ENCODE measurements at places on chromosomes 7 and 10. TPM values are rescaled to one million over a fixed set of nuclear protein-coding genes. Genes with fewer than 3 reads are reported as not detected.

GRCh38 chr10:130737186-130737585, 574.3 kb downstream of the TCERG1L start:
- DNase-seq: no peak

GRCh38 chr10:49228677-49229076, 40.5 kb upstream of the TMEM273 start:
- no peak for DNase-seq

DNA sequence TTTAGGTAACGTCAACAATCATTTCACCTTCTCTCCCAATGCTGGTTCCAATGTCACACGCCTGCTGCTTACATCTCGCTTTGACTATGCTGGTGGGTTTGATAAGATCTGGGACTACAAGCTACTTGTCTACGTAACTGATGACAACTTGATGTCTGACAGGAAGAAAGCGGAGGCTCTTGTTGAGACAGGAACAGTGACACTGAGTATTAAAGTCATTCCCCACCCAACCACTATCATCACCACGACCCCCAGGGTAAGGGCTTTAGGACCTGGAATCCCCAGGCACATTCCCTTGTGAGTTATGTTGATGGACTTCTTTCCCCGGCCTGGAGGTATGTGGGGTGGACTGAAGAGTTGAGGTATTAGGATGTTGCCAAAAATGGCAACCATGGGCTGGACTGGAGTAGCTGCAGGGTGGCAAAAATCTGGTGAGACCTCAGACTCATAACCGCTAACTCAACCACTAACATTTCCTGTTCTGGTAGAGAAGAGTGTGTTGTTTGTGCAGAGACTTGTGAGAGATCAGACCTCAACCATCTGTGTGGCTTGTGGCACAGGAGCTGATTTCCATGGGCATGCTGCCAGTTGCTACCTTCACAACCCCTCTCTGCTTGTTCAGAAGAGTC, 59.2 kb downstream of the CDHR3 start:
- peak; percentile 23 for DNase-seq

DNA sequence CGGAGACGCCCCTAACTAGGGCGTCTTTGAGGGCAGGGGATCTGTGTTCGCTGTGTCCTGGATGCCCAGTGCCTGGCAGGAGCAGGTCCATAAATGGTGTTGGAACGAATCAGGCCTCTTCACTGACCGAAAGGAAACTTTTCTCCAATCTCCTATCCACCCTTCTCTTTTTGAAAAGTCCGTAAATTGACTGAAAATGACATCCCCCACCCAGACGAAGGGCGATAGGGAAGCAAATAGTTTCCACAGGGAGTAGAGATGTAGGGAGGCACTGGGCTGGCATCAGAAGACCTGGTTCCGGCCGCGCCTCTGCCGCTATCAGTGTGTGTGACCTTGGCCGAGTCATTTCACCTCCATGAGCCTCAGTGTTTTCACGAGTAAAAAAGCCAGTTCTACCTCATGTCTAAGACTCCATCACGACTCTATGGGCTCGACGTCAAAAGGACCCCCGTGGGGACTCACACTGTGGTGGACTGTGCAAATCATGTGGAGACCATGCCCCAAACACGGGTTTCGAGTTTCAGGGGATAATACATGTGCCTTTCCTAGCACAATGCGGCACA, 497 bp upstream of the RAB11FIP2 start:
- DNase-seq: no peak

DNA sequence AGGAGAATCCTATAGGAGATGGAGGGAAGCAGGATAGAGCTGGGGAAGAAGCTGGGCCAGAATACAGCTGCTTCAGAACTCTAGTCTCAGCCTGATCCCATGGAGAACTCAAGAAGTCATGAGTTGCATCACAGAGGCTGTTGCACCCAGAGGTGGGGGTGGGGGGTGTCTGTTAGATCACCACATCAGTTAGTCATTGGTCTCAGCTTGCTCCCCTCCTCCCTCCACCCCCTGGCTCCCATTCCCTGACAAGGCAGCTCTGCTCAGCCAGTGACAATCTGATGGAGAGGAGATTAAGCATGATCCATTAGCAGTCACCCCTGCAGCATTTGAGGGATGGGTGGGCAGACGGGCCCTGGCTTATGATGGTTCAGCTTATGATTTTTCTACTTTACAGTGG, 58.4 kb upstream of the FGL2 start:
- DNase-seq: no peak

DNA sequence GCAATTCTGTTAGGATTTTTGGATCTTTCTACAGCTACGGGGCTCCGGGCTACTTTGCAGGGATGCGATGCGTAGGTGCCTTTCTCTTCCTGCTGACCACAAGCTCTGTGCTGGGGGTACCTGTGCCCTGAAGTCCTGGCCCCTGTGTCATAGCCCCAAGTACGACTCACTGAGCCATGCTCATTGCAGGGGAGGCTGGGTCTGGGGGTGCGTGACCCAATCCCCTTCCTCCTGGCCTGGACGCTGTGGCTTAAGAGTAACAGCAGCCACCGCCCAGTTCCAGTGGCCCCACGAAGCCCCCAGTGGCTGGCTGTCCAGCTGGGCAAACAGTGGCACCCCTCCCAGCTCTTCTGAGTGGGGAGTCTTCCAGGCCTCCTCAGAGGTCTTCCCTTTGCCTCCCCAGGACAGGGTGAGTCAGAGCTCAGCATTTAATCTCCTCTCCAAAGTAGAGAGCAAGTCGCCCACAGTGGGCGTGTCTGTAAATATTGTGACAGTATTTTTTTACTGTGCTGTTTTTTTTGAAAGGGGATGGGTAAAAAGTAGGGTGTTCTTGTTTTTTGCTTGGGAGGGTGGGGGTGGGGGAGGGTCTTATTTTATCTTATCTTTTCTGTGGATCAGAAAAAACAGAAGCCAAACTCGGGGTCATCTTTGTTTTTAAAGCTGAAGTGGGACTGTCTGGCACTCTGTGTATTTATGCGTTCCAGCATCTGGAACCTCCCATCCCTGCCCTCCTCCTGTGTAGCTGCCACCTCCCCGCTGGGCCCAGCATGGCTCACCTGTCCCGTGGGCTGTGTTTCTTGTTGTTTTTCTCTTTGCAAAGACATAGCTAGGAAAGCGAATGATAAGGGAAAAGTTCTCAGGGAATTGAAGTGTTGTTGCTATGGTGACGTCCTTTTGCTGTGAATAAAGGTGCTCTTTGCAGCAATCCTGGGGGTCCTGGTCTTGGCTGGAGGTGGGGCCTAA, 8.2 kb downstream of the LFNG start:
- DNase-seq: peak; percentile 51

DNA sequence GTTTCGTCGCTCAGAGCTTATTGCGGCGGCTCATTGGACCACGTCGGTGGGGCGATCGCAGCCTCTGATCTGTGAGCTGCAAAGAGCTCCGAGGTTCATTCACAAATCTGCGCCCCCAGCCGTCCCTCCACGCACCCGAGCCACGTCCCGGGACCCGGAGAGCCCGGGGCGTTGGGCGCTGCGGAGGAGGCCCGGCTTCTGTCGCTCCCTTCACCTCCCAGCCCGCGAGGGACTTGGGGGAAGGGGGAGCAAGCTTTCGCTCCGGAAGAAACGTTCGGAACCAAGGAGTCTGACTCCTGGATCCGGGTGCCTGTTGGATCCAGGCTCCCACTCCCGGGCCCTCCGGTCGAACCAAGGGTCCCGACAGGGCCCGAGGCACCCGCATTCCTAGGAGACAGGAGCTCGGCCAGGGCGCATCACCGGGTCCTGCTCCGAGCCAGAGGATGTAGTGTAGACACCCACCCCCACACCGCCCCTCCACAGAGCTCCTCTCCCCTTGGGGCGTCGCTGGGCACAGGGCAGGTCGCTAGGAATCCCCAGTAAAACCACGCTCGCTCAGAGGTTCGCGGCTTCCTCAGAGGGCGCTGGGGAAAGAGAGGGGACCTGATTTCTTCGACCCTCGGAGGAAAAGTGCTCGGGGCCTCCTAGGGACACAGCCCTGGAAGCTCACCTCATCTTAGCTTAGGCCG, 7.9 kb upstream of the EN2 start:
- no peak for DNase-seq

DNA sequence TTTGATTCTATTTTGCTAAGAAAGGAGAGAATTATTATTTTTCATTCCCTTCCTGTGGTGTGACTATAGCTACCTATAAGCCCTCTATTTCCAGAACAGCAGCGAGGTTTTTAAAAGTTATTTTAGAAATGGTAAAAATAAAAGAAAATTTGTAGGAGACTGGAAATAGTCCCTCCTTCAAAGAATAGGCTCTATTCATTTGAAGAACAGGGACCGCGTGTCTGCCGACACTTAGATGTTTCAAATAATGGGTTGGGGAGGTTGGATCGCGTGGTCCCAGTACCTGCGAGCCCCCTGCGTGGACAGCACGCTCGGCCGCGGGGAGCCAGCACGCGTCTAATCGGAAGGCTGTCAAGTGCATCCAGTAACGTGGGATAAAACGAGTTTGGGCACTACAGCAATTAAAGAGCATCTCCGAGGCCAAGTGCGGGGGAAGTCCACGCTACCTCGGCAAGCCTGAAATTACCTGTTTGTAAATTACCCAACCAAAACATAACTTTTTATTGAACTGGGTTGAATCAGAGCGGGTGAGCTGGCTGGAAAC, 1.0 kb downstream of the CACNA2D1 start:
- DNase-seq: no peak

GRCh38 chr7:132292803-132293202, 283.5 kb downstream of the PLXNA4 start:
- no peak for DNase-seq

GRCh38 chr10:47326927-47327330, 4.7 kb downstream of the GDF2 start:
- no peak for DNase-seq

DNA sequence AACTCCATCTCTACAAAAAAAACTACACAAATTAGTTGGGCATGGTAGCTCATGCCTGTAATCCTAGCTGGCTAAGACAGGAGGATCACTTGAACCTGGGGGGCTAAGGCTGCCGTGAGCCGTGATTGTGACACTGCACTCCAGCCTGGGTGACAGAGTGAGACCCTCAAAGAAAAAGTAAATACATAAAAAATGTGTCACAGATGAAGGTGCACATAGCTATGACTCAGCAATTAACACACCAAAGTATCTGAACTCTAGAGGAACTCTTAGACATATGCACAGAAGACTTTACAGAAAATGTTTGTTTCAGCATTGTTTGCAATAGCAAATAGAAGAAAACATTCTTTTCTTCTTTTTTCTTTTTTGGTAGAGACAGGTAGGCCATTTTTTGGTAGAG, 8.3 kb downstream of the C10orf62 start:
- no peak for DNase-seq

The SMKR1 gene
- total RNA-seq: not detected

The CPN1 gene
- not detected for total RNA-seq

The MMP21 gene
- not detected for total RNA-seq

The TRIM50 gene
- 22.3 TPM for total RNA-seq

The CCL26 gene
- total RNA-seq: not detected

Data from body of pancreas (tissue), 4 donors.